Smooth muscle cell of the umbilical artery (primary cell): ENCODE measurements at places on chromosomes 2 and 18. TPM values are rescaled to one million over a fixed set of nuclear protein-coding genes. Genes with fewer than 3 reads are reported as not detected.

Gene KYNU
- 0.18 and 1.8 TPM in 2 replicates for total RNA-seq

Gene TMEM200C
- under 0.01 TPM in 1 of 2 replicates, not detected in the other for total RNA-seq

Gene HTR2B
- 0.51 and 2.1 TPM in 2 replicates for total RNA-seq

Gene MAP3K19
- total RNA-seq = not detected in 2 replicates

Gene ZNF804A
- 2.7 and 4.4 TPM in 2 replicates for total RNA-seq

Gene SCN7A
- total RNA-seq = under 0.01 and 0.23 TPM in 2 replicates

Gene SIX3
- total RNA-seq = not detected in 2 replicates

Gene IL37
- total RNA-seq = not detected in 2 replicates

Gene POTEI
- not detected in 2 replicates for total RNA-seq

Gene HRH4
- 0.05 and 0.30 TPM in 2 replicates for total RNA-seq

Gene REG1B
- total RNA-seq = not detected in 2 replicates

Gene GTF3C2
- 28.8 and 35.8 TPM in 2 replicates for total RNA-seq

Gene MATN3
- total RNA-seq = 3.0 and 3.7 TPM in 2 replicates

Gene GAREM2
- total RNA-seq = 1.5 TPM in 2 replicates

Gene SLC30A3
- total RNA-seq = 0.09 TPM in 1 of 2 replicates, not detected in the other

Gene ARHGEF4
- total RNA-seq = 7.1 and 7.4 TPM in 2 replicates
